ENCODE measurements at places on chromosomes 16 and 17. TPM values are rescaled to one million over a fixed set of nuclear protein-coding genes. Genes with fewer than 3 reads are reported as not detected.

- H3K4me3 ChIP-seq = no peak overlapping the region
- H3K27ac ChIP-seq = peak overlapping the region; percentile 34
- peaks cover 33% of the 10 kb centered on the region for H3K4me1 ChIP-seq
- DNase-seq = no peak
These were observed 85.6 kb downstream of the SPECC1 start for GRCh38 chr17:20094777-20095176.

CRISPLD2 gene
- total RNA-seq = 57.2 TPM

- no peaks in the 10 kb centered on the region for H3K27me3 ChIP-seq
- no peaks in the 10 kb centered on the region for H3K4me1 ChIP-seq
- H3K36me3 ChIP-seq = no peaks in the 10 kb centered on the region
- H3K27ac ChIP-seq = peak overlapping the region; percentile 42
- DNase-seq = no peak
These were observed 93.7 kb downstream of the TANGO6 start for GRCh38 chr16:68936736-68937631.

GRCh38 chr17:7894226-7894625 is 5.6 kb downstream of the CHD3 start:
- peaks cover 42% of the 10 kb centered on the region for H3K36me3 ChIP-seq
- H3K27ac ChIP-seq = no peak overlapping the region
- DNase-seq = no peak
- no peaks in the 10 kb centered on the region for H3K27me3 ChIP-seq
- H3K4me3 ChIP-seq = no peak overlapping the region

DNA sequence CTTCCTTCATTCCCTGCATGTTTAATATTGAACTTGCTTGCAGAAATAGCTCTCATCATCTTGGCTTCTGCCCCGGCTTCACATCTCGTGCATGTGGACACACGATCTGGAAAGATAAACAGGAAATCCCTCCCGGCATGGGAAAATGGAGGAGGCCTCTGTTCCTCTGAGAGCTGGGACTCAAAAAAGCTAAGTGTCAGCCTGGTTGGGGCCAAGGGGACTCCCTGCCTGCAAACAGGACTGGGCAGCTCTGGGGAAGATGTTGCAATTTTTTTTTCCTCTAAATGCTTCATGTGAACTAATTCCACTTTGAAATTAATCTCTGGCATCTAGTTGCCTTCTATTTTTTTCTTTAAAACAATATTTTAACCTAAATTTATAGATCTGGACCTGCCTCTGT is 24.8 kb downstream of the ITPRIPL2 start:
- DNase-seq = no peak
- peak overlapping the region; percentile 89 for H3K27ac ChIP-seq
- H3K36me3 ChIP-seq = no peaks in the 10 kb centered on the region
- H3K27me3 ChIP-seq = no peaks in the 10 kb centered on the region
- peak overlapping the region; percentile 74 for H3K4me3 ChIP-seq

- no peak overlapping the region for H3K27ac ChIP-seq
- H3K4me1 ChIP-seq = no peaks in the 10 kb centered on the region
- no peak for DNase-seq
- no peak overlapping the region for H3K4me3 ChIP-seq
- no peaks in the 10 kb centered on the region for H3K36me3 ChIP-seq
These were observed 20.4 kb upstream of the SOX9 start for GRCh38 chr17:72100470-72100869.

DNA sequence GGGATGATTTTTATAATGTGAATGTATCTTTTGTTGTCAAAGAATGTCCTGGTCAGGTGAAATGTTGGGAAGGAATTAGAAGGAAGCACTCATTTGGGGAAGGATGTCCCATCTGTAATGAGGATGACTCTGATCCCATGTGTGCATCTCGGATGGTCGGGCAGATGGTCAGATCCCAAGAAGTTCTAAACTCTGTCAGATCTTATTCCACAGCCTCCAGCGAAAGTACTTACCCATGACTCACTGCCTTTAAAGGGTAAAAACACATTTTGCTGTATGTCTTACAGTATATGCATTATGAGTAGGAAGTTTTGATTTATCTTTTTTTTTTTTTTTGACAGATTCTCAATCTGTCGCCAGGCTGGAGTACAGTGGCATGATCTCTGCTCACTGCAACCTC is 548 bp upstream of the KRTAP4-11 start:
- no peak for DNase-seq
- no peak overlapping the region for H3K4me3 ChIP-seq
- no peak overlapping the region for H3K27ac ChIP-seq
- peaks cover 4% of the 10 kb centered on the region for H3K4me1 ChIP-seq
- no peaks in the 10 kb centered on the region for H3K36me3 ChIP-seq

C17orf50 gene
- not detected for total RNA-seq

RUNDC3A gene
- 12.3 TPM for total RNA-seq

DNA sequence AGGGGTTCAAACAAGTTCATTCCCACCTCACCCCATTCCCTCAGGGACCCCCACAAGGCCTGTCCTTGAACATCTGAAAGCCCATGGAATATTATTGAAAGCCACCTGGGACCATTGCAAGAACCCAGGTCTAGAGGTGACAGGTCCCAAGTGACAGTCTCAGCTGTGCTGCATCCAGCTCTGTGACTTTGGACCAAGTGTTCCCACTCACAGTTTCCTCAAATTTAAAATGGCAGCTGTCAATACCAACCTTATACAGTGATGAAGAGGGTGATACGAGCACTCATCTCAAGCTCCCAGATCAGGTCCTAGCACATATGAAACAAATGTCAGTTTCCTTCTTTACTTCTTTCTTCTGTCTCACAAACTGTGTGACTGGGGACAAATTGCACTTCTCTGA is 9.1 kb downstream of the ERAL1 start:
- no peak overlapping the region for H3K27ac ChIP-seq
- DNase-seq = no peak
- H3K4me3 ChIP-seq = no peak overlapping the region
- H3K4me1 ChIP-seq = no peaks in the 10 kb centered on the region
- H3K36me3 ChIP-seq = peaks cover 5% of the 10 kb centered on the region
- H3K27me3 ChIP-seq = no peaks in the 10 kb centered on the region

SSTR5 gene
- 1.8 TPM for total RNA-seq

KRT32 gene
- total RNA-seq = 0.83 TPM

- H3K36me3 ChIP-seq = no peaks in the 10 kb centered on the region
- no peak overlapping the region for H3K4me3 ChIP-seq
- peaks cover 19% of the 10 kb centered on the region for H3K4me1 ChIP-seq
- peak; percentile 55 for DNase-seq
- no peak overlapping the region for H3K27ac ChIP-seq
- H3K27me3 ChIP-seq = peaks cover 65% of the 10 kb centered on the region
These were observed 20.5 kb downstream of the FOXL1 start for GRCh38 chr16:86598607-86599565.

GRCh38 chr16:69444873-69445517 is 20.6 kb downstream of the CYB5B start:
- peaks cover 18% of the 10 kb centered on the region for H3K36me3 ChIP-seq
- no peak overlapping the region for H3K4me3 ChIP-seq
- no peaks in the 10 kb centered on the region for H3K27me3 ChIP-seq
- H3K27ac ChIP-seq = no peak overlapping the region
- no peak for DNase-seq

GRCh38 chr16:90043526-90043925 is 24.3 kb upstream of the DBNDD1 start:
- no peak for DNase-seq
- H3K27me3 ChIP-seq = peaks cover 4% of the 10 kb centered on the region
- H3K36me3 ChIP-seq = no peaks in the 10 kb centered on the region

CCDC144A gene
- total RNA-seq = 0.60 TPM

DNA sequence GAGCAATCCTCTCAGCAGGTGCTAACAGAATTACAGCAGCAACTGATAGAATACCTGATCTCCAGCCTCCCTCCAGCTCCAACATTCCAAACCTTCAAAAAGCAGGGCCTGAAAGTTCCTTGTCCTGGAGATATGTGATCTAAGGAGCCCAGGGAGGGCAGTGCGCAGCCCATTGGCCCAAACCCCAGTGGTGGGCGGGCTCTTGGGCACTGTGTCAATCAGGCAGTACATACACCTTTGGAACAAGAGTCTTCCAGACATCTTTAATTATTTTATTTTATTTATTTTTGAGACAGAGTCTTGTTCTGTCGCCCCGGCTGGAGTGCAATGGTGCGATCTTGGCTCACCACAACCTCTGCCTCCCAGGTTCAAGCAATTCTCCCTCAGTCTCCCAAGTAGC is 24.2 kb downstream of the SLC12A3 start:
- no peaks in the 10 kb centered on the region for H3K4me1 ChIP-seq
- H3K4me3 ChIP-seq = no peak overlapping the region
- no peak for DNase-seq
- H3K36me3 ChIP-seq = no peaks in the 10 kb centered on the region
- no peak overlapping the region for H3K27ac ChIP-seq

GRCh38 chr17:58504826-58505351 is 9.5 kb downstream of the MTMR4 start:
- H3K36me3 ChIP-seq = peaks cover 31% of the 10 kb centered on the region
- H3K27me3 ChIP-seq = no peaks in the 10 kb centered on the region
- H3K27ac ChIP-seq = no peak overlapping the region

- peaks cover 5% of the 10 kb centered on the region for H3K4me1 ChIP-seq
- no peak overlapping the region for H3K27ac ChIP-seq
- H3K27me3 ChIP-seq = peaks cover 3% of the 10 kb centered on the region
- H3K4me3 ChIP-seq = no peak overlapping the region
- DNase-seq = peak; percentile 77
These were observed 7.4 kb downstream of the CDK5RAP3 start for GRCh38 chr17:47978324-47978723.

GRCh38 chr16:65101009-65101408 is 20.9 kb downstream of the CDH11 start:
- H3K4me1 ChIP-seq = peaks cover 11% of the 10 kb centered on the region
- no peak for DNase-seq
- no peaks in the 10 kb centered on the region for H3K27me3 ChIP-seq
- no peak overlapping the region for H3K27ac ChIP-seq
- H3K4me3 ChIP-seq = no peak overlapping the region
- peaks cover 38% of the 10 kb centered on the region for H3K36me3 ChIP-seq

All from type B pancreatic cell (in vitro differentiated cells).